ENCODE measurements at places on chromosomes 4 and X.

DNA sequence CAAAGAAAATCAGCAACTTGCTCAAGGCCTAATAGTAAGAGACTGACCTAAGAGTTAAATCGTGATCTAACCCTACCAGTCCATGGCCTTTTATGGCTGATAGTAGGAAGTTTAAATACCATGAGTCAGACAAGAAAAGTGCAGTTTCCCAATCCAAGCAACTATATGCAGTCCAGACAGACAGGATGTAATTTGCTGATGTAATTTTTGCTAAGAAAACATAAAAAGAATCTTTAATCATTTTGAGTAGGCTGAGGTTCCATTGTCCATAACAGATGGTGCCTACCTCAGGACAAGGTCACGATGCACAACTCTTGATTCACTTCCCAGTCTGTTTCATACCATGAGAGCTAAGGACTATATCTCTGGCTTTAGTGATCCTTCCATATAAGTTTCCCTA lies 317.5 kb upstream of the GRIA3 start:
- DNase-seq: peak; percentile 5

GRCh38 chr4:1964971-1965370 lies 43.8 kb downstream of the NELFA start:
- no peak for DNase-seq

GRCh38 chrX:85611926-85612325 lies 232.5 kb upstream of the POF1B start:
- DNase-seq: peak; percentile 15

GRCh38 chr4:114728426-114728825 lies 129.8 kb downstream of the UGT8 start:
- no peak for DNase-seq

DNA sequence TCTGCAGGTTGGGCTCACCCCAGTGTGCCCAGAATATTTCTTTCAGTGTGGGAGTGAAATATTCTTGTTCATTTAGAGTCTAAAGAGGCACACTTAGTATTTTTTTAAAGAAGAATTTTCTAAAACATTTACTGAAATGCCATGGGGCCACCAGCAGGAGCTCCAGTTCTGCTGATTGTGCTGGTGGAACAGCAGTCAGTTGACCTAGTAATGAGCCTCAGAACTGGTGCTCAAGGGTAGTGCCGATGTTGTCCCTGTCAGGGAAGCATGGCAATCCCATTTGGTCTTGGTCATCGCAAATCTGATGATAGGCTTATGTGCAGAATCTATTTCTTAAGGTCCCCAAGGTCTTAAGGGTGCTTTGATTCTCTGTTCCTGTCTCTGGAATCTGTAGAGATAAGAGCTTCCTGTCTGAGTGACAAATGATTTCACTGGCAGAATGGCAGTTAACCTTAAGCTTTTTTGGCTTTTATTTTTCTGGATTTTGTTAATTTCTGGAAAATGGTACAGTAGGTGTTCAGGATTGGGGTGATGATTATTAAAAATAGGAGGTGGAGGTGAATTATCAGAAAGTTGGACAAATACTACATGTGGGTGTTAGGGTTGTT lies 31.3 kb downstream of the JADE1 start:
- no peak for DNase-seq

- DNase-seq: no peak
Measured at GRCh38 chr4:101262683-101263082, 84.6 kb downstream of the PPP3CA start.

- DNase-seq: no peak
Measured at GRCh38 chr4:125097729-125098128, 217.0 kb upstream of the FAT4 start.
